ENCODE measurements at places on chromosomes 12 and 14.

GRCh38 chr14:92726135-92726932, 22.1 kb downstream of the LGMN start:
- H3K27ac ChIP-seq = no peak overlapping the region
- peaks cover 9% of the 10 kb centered on the region for H3K36me3 ChIP-seq
- no peaks in the 10 kb centered on the region for H3K4me1 ChIP-seq

- peak overlapping the region; percentile 75 for H3K27ac ChIP-seq
- no peaks in the 10 kb centered on the region for H3K27me3 ChIP-seq
- no peaks in the 10 kb centered on the region for H3K36me3 ChIP-seq
- peak overlapping the region; percentile 38 for H3K4me3 ChIP-seq
- no peak for DNase-seq
- H3K4me1 ChIP-seq = peaks cover 84% of the 10 kb centered on the region
Observed at GRCh38 chr12:64669270-64669842, 59.1 kb downstream of the RASSF3 start.

- H3K27ac ChIP-seq = no peak overlapping the region
- H3K4me3 ChIP-seq = no peak overlapping the region
- no peak for DNase-seq
- no peaks in the 10 kb centered on the region for H3K27me3 ChIP-seq
Observed at GRCh38 chr12:8819666-8819980, 2.8 kb upstream of the A2ML1 start.

DNA sequence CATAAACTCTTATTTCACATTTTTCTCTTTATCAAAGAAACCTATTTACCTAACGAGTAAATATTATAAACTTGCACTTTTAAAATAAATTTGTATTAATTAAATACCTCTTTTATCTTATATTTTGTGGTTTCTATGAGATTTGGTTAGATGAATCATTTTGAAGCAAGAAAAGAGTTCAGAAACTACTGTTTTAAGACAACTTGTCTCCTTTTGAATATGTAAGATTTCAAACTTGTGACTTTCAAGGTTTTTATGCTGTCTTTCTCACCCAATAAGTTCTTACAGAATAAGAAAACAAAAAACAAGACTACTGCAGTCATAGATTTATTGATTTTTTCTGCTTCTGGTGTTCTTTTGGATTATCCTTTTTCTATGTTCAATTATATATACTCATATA, 339.0 kb downstream of the SNAPC1 start:
- H3K4me3 ChIP-seq = no peak overlapping the region
- no peak overlapping the region for H3K27ac ChIP-seq
- H3K36me3 ChIP-seq = no peaks in the 10 kb centered on the region
- DNase-seq = no peak
- H3K4me1 ChIP-seq = no peaks in the 10 kb centered on the region
- no peaks in the 10 kb centered on the region for H3K27me3 ChIP-seq
